Small intestine (tissue), 16 donors: ENCODE measurements at places on chromosomes 11 and 22.
A peak's percentile ranks its signal among the peaks of the same experiment; 100 is the strongest.

DNA sequence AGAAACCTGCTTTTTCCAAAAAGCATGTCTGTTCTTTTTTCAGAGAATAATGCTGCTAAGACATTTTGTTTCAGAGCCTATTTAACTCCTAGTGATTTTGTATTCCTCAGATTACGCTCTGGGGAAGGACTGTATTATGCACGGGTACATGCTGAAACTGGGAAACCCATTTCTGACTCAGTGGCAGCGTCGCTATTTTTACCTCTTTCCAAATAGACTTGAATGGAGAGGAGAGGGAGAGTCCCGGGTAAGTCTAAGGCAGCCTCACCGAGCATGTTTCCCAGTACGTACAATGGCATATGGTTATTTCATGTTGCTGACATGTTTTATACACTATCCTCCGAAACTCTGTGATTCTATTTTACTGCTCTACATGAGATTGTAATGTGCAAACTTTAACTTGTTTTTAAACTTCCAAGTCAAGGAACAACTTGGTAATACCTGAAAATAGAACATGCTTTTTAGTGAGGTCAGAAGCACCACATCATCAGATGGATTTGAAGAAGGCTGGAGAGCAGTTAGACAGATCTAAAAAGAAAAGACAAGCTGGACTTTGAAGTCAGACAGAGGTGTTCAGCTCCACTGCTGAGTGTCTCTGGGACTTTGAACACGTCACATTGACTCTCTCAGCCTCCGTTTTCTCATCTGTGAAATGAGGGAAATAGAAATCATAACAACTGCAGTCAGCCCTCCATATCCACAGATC, 23.7 kb upstream of the MYO18B start:
- DNase-seq, result no peak

DNA sequence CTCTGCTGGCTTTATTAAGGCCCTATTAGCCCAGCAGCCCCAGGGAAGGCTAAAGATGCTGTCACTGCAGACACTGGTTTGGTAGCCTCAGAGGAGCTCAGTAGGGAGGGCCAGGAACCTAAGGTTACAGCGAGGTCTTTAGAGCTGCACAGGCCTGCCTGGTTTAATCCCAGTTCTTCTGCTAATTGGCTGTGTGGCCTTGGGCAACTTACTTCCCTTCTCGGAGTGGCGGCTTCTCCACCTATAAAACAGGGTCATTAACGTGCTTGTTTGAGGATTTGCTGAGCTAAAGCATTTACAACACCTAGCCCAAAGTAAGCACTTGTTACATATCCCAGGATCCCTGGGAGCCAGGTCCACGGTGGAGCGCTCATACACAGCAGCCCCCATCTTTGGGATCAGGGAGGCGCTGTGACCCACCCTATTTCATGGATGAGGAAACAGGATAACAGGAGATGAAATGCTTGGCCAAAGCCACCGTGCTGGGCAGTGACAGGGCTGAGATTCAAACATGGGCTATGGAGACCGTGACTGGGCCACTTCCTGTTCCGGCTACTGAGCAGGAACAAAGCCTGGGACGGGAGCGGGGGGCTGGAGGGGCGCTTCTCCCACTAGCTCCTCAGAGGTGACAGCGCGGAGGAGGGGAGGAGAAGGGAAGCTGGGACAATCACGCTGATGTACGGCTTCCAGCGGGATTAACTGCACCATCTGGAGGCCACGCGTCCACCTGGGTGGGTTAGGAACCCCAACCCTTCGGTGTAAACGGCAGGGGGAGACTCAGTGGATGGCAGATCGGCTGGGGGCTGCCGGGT, 61.5 kb downstream of the IGLL1 start:
- DNase-seq, result no peak

DNA sequence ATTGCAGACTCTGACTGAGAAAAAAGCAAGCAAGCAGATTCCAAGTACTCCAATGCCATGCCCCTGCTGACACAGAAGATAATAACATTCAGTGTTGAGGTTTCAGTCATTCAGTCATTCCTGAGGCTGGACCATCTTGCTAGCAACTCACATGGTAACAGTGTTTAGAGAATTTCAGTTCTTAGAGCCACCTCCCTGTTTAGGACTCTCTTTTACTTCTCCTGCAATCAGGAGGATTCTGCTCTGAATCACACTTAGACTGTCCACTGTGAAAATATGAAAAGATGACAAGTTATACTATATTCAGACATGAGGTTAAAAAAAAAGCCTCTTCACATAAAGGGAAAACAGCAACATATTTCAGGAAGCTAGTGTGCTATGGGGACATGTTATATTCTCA, 183.9 kb upstream of the CTSC start:
- DNase-seq, result no peak

DNA sequence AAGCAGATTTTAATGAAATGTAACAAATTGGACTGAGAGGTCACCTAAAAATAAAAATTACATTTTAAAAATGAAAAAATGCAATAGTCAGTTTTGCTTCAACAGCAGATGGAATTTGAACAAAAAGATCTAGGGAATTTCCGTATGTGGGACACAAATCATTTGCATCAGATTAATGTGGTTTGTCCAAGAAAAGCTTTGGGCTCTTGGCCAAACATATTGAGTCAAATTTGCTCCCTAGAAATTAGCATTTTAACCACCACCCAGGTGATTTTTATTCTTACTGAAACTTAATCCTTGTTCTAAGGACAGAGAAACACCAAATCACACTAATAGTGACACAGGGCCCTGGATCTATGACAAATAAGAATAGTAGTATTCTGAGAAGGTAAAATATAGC, 1477.8 kb downstream of the FAM181B start:
- DNase-seq, result no peak

DNA sequence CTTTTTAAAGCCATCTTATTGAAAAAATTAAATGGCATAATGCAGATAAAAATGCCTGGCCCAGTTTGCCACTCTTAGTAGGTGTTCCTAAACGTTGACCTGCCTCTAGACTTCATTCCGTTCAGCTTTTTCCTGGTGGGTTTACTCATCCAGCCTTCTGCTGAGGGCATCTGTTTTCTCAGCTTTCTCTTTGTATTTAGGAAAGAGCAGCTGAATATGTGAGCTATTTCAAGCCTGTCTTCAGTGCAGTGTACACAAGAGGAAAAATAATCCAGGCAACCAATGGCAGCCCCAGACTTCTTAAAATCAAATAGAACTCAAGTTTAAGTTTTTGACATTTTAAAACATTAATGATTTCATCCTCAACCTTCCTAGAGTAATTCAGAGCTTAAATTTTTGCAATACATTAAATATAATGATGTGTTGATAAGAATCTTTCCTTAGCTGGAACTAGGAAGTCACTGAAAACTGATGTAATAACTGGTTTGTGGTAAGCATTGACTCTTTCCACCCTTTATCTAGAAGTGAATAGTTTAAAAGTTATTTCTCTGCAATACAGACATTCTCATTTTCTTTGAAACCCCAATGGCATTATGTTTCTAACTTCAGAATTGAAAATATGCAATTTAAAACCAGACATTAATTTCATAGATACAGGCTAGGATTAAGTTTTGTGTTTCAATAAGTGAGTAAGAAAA, 165.4 kb downstream of the AASDHPPT start:
- no peak for DNase-seq

DNA sequence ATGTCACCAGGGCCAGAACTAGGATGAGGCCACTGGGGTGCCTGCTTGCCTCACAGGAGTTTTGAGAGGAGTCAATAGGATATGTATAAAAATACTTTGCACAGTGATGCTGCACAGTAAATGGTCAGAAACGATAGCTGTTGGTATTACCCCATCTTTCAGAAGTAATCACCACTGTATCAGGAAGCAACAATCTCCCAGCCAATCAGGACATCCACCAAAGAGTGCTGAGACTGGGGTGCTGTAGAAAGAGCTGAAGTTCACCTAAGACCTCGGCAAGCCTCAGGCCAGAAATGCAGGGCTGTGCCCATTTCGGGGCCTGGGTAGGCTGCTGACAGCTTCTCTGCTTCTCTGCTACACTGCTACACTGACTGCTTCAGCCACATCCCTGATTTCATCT, 17.4 kb downstream of the LMO2 start:
- DNase-seq, result no peak

- peak; percentile 64 for DNase-seq
Observed at GRCh38 chr22:40107851-40108378, 69.8 kb upstream of the TNRC6B start.

DNA sequence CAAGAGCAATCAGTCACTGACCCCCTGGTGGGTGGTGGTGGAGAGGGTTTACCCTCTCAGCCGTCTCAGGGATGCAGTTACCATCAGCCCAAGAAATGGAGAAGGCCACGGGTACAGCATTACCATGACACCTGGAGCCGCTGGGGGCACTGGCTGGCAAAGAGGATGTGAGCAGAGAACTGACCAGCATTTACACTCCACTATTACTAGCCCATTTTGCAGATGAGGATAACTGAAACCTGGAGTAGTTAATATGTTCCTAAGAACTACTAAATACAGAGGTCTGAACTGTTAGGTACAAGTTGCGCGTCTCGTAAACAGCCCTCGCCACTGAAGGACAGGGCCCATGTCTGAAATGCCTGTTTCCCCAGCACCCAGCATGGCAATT, 79.0 kb downstream of the TIMP3 start:
- no peak for DNase-seq

DNA sequence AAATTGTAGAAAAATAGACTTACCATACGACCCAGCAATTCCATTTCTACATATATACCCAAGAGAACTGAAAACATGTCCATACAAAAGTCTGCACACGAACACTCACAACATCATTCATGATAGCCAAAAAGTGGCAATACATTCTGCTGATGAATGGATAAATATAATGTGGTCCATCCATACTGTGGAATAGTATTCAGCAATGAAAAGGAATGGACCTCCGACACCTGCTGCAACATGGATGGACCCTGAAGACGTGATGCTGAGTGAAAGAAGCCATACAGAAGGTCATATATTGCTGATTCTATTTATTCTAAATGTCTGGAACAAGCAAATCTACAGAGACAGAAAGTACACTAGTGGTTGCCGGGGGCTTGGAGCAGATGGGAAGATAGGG, 19.2 kb downstream of the CPT1A start:
- DNase-seq, result no peak

- no peak for DNase-seq
Observed at GRCh38 chr11:110939471-110939870, 227.2 kb upstream of the ARHGAP20 start.

DNA sequence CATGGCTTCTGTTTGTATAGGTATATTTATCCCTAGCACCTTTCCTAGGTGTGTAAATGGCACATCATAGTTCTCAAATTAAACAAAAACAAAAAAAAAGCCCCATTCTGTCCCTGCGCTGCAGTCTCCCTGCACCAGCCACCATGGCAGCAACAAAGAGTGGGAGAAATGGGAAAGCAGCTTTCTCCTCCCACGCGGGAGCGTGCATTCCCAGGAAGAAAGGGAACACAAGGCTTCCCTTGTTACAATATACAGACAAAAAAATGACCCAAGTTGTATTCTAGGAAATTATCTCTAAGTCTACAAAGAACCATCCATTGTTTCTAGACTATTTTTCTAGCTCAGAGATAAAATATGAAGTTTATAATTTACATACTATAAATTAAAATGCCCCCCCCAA, 16.1 kb upstream of the TMPRSS5 start:
- no peak for DNase-seq

- DNase-seq, result no peak
Observed at GRCh38 chr11:30938810-30939209, 352.7 kb upstream of the MPPED2 start.

DNA sequence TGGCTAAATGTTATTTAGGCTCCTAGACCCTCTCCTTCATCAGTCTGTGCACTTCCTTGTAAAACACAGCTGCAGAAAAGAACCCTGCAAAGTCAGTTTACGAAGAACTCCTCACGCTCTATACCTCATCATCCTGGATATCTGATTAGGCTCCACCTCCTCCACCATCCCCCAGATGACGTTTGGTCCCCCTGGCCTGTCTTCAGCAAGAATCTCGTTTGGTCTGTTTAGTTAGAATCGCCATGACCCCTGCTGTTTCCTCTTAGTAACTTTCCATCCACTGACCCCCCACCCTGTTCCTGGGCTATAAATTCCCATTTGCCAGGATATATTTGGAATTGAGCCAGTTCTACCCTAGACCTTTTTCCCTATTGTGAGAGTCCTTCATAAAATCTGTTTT, 214.1 kb downstream of the OPCML start:
- DNase-seq, result no peak

GRCh38 chr11:3014057-3014938, 22.2 kb upstream of the NAP1L4 start:
- peak; percentile 31 for DNase-seq

GRCh38 chr11:102276783-102277182, 40.5 kb upstream of the BIRC3 start:
- no peak for DNase-seq

- DNase-seq, result no peak
Observed at GRCh38 chr11:44597358-44598012, 32.0 kb downstream of the CD82 start.

- DNase-seq, result no peak
Observed at GRCh38 chr11:17516551-17517150, 27.6 kb downstream of the USH1C start.

DNA sequence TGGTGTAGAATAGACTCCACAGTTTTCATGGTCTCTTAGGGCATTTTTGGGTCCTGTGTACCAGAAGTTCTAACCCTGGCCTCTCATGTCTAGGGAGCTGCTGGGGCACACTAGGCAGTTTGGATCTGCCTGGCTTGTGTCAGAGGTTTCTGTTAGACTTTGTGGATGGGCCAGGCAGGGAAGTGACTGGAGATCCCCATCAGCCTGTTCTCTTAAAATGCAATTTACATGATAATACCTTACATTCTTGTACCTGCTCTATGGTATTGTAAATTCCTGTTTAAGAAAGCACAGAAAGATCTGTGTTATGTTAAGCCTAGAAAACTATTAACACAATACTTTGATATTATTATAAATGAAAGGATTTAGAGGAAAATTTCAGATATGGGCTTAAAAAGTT, 104.0 kb downstream of the ARHGAP42 start:
- no peak for DNase-seq

GRCh38 chr11:64998690-64999431, 2.1 kb upstream of the BATF2 start:
- peak; percentile 91 for DNase-seq

- peak; percentile 13 for DNase-seq
Observed at GRCh38 chr11:129639300-129639699, 176.3 kb upstream of the TMEM45B start.

- DNase-seq, result no peak
Observed at GRCh38 chr11:3225159-3225758, 6.6 kb upstream of the MRGPRG start.

DNA sequence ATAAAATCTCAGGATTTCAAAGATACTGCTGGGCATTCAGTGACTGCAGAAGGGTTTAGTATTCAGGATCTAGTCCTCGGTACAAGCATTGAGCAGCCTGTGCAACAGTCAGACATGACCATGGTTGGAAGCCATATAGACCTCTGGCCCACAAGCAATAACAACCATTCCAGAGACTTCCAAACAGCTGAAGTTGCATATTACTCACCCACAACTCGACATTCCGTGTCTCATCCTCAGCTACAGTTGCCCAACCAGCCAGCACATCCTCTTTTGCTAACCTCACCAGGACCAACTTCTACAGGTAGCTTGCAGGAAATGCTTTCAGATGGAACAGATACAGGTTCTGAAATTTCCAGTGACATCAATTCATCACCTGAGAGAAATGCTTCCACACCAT, 156.8 kb downstream of the C11orf91 start:
- no peak for DNase-seq
